ENCODE measurements at places on chromosomes 2 and 18.

DNA sequence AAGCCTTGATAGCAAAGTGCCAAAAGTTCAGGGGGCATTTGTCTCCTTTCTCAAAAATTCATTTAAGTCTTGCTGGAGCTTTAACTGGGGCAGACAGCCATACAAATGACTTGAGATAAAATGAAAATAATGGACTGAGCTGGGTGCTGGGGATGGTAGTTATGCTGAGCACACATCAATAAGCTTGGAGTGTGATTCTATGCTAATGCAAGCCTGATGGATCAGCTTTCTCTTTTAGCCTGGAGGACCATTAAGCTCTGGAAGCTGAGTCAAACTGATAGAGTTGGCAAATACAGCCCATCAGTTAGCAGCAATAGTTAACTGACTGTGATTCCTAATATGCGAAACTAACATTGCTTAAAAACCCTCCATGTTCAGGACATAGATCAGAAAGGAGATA, 98.0 kb downstream of the CAMKMT start:
- DNase-seq: no peak

DNA sequence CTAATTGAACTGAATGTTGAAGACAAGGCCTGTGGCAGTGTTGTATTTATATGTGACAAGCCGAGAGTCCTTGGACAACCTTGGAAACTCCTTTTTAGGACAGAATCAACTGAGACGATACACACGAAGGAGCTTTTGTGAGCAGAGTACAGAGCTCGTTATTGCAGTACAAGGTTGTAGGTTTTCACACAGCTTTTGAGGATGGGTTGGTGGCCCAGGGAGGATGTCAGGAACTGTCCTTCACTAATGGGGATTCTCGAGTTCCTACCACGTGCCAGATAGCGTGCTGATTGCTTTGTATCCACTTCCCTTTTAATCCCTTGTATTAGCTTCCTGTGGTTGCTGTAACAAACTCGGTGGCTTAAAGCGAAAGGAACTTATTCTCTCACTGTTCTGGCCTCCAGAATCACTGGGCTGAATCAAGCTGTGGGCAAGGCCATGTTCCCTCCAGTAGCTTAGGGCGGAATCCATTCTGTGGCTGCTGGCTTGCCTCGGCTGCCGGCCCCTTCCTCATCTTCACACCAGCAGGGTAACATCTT, 20.2 kb downstream of the INPP4A start:
- DNase-seq: no peak

- DNase-seq: no peak
Measured at GRCh38 chr2:128797937-128798336, 479.3 kb upstream of the HS6ST1 start.

DNA sequence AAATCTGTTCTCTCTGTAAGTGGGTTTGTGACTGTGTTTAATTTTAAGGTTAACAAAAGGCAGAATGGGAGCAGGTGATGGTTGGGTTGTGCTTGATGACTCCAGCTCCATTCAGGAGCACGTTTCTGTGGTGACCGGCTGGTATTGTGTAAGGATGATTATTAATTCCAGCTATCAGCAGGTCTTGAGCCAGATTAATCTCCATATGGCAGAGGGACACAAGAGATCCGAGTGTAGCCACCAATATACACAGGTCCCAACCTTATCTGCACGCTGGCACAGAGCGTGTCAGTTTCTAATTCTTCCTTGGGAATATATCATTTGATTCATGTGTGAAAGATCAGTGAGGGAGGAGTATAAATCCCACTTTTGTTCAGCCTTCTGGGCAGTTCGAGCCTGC, 199.0 kb upstream of the DCC start:
- no peak for DNase-seq

DNA sequence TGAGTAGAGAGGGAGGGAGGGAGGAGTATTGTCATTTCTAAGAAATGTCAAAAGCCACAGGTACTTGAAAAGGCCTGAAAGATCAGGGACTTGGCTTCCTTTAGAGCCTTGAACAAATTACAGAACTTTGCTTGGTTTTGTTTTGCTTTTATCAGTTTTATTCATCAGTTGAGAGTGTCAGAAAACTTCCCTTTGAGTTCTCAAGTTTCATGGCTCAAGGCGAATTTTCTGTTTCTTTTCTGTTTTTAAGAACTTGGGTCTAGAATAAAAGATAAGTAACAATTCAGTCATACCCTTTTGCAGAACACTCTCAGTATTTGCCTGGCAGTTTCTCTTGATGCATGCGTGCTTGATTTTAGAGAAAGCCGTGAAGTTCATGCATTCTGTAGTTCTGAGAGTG, 531.9 kb downstream of the PARD3B start:
- DNase-seq: no peak

GRCh38 chr18:52190195-52190594, 149.8 kb upstream of the DCC start:
- DNase-seq: no peak

GRCh38 chr2:103738606-103739005, 976.8 kb downstream of the TMEM182 start:
- DNase-seq: no peak

GRCh38 chr2:191756761-191757160, 78.8 kb downstream of the NABP1 start:
- no peak for DNase-seq

DNA sequence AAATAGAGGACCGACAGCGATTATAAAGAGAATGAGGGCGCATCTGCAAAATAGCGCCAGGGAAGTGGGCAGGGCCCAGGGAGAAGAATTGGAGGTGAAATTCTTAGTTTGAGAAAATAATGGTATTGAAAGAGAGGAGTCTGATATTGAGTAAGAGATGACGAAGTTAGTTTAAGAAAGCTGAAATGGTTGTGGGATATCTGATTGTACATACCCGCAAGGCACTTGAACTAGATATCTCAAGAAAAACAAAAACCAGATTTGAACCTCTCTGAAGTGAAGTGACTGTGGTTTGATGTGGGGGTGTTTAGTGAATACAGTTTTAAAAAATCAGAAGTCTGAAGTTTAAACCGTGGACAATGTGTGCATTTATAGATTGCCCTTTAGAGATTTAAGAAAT, 38.9 kb downstream of the ZNF532 start:
- DNase-seq: no peak

GRCh38 chr2:96396602-96397001, 61.0 kb downstream of the NCAPH start:
- no peak for DNase-seq

DNA sequence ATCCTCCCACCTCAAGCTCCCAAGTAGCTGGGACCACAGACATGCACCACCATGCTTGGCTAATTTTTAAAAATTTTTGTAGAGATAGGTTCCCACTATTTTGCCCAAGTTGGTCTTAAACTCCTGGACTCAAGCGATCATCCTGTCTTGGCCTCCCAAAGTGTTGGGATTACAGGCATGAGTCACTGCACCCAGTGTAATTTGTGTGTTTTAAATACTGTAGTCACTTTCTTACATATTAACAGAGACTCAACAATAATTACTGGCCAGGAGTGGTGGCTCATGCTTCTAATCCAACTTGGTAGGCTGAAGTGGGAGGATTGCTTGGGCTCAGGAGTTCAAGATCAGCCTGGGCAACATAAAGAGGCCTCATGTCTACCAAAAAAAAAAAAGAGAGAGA, 293.0 kb downstream of the RDH14 start:
- no peak for DNase-seq

DNA sequence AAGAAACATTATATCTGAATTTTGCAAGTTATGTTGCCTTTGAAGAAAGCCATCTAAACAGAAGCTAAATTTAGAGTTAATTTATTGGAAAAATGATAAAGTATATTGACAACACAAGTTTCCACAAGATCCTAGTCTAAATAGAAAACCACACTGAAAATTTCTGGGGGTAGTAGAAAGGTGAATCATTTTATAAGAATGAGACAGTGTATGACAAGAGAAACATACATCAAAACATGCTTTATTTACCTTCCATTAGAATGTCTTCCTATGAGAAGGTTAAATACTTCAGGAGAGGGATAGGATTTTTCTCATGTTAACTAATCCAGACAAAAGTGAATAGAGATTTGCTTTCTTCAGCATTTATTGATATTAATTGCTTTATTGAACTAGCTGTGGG, 1389.8 kb upstream of the ZEB2 start:
- no peak for DNase-seq

GRCh38 chr2:172647439-172647838, 88.2 kb upstream of the RAPGEF4 start:
- no peak for DNase-seq

DNA sequence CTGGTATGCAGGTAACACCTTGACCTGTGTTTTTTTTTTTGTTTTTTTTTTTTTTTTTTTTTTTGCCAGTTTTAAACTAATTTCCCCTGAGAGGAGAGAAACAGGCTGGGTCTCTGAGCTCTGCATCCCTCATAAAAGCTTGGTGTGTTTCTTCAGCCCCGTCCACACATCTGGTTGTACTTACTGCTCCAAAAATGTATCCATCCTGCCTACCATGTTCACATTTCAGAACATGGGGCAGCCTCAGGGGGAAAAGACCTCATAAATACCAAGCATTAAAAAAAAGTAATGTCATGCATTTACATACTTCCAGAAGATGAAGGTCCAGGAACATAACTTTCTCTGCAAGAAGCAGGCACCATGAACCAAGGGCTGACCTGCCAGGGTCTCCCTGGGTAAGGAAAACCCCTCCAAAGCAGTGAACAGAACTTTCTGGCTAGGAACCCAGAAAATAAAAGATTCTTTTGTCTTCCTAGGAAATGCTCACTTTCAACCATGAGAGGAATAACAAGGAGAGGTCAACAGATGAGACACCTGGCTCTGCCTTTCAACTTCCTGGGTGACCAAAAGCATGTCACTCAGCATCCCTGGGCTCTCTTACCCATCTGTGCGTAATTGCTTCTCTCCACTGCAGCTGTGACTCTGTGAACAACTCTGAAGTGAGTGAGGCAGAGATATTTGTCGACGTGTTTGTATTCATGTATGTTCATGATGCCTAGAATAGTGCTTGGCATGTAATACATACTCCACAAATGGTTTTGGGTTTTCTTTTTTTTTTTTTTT, 118.6 kb downstream of the MCFD2 start:
- DNase-seq: no peak

- no peak for DNase-seq
Measured at GRCh38 chr18:22439447-22439846, 21.7 kb upstream of the CTAGE1 start.

GRCh38 chr18:44546954-44547353, 133.7 kb upstream of the SETBP1 start:
- no peak for DNase-seq
